Subcutaneous preadipocyte (primary cell): ENCODE measurements at places on chromosomes 5 and 9. TPM values are rescaled to one million over a fixed set of nuclear protein-coding genes. Genes with fewer than 3 reads are reported as not detected.

Gene REEP2
- total RNA-seq, result 2.2 and 4.8 TPM in 2 replicates

Gene SPATA31A7
- not detected in 2 replicates for total RNA-seq

Gene MTRR
- 45.9 TPM in 2 replicates for total RNA-seq

Gene LRSAM1
- total RNA-seq, result 11.8 and 16.2 TPM in 2 replicates

Gene IFNA13
- total RNA-seq, result not detected in 2 replicates
